Large intestine (tissue), 12 donors: ENCODE measurements at places on chromosomes 4 and X.

- DNase-seq, result no peak
Measured at GRCh38 chrX:64427281-64427680, 32.0 kb upstream of the MTMR8 start.

DNA sequence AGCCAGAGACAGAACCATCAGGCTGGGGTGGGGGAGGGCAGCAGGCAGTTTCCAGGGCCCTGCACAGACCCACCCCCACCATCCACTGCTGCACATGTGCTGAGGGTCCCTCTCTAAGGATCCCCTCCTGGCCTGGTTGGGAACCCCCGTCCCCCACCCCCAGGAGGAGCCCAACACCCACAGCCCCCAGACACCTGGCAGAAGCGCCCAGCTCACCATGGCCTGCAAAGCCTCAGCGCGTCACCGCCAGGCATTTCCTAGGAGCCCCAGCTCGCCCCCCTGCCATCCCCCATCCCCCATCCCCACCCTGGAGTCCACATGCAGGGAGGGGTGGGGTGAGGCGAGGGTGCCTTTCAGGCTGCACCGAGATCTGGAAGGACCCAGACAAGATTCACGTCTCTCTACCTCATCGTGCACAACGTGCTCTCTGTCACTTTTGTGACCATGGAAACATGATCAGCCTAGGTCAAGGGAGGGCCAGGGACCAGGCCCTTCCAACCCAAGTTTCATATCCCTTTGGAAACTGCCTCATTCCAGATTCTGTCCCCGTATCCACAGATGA is 9.3 kb downstream of the MXD4 start:
- no peak for DNase-seq

- DNase-seq, result no peak
Measured at GRCh38 chr4:127134490-127134889, 498.3 kb upstream of the INTU start.

DNA sequence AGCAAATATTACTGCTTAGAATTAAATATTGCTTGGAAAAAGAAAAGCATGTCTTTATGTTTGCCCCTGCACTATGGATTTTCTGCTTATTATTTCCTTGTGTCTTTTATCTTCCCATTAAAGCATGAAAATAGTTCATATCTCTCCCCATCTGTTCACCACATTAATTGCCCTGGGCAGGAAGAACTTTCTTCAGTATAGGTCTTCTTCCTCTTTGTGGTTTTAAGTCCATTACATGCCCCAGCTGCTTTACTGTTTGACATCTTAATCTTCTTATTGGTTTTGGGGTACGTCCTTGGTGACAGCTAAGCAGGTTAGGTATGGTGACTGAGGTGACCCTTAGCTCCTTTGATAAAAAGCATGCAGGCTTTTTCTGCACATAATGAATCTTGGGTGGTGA is 157.3 kb downstream of the AASDH start:
- DNase-seq, result no peak
